NCI-H1694 treated with DMSO at 0.1 percent for 48 hours (cell line): ENCODE measurements at places on chromosomes 12 and 14.

- no peak for DNase-seq
These were observed 29.1 kb upstream of the SYT1 start for GRCh38 chr12:78835493-78835892.

DNA sequence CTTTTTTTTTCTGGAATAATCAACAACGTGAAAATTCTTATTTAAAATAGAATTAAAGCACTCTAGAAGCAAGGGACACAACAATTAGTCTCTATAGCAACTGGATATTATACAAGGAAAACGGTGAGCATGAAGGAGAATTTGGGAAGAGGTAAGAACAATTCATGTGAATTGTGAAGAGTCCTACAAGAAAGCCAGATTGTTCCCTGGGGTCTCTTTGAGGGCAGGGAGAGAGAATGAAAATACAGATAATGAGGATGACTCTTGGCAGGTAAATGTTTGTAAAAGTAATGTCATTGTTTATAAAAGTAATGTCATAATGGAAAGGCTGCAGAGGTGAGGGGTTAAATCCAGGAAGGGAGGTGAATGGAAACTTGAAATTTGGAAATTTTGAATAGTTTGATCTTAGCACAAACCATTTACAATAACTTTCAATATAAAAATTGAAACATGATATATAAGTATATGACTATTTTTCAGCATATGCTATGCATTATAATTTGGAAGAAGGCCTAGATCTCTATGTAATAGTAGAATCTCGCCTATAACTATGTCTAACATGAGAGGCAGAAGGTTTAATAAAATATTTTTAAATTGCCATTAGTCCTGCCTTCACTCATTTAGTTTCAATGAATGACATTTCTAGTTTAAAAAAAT, 378.8 kb upstream of the DCN start:
- DNase-seq, result no peak

GRCh38 chr12:118035190-118036041, 18.9 kb downstream of the RFC5 start:
- DNase-seq, result no peak

GRCh38 chr12:124605883-124606774, 38.7 kb upstream of the NCOR2 start:
- DNase-seq, result no peak

- no peak for DNase-seq
These were observed 45.8 kb upstream of the PTCSC3 start for GRCh38 chr14:36222337-36222736.

GRCh38 chr12:124862768-124863415, 772 bp downstream of the SCARB1 start:
- no peak for DNase-seq

GRCh38 chr12:6333566-6333965, 8.3 kb downstream of the TNFRSF1A start:
- no peak for DNase-seq

DNA sequence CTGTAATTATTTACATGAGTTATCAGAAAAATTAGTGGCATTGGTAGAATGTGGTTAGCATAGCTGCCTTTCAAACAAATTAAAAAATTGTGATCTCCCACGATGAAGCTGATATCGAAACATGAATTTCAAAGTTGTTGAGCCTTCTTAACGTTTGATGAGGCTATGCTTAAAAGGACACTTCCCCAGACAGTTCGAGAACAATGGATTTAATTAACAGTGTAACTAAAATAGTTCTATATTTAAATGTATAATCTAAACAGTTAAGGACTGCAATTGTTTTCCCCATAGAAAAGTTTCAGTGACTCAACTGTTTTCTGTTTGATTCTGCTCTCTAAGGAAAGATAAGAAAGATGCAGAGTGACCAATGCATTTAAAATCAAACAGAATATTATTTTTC, 1.6 kb downstream of the CLEC2B start:
- no peak for DNase-seq

GRCh38 chr12:121579190-121579791, 1.5 kb downstream of the KDM2B start:
- no peak for DNase-seq

- DNase-seq, result peak; percentile 99
These were observed 96.3 kb downstream of the GALC start for GRCh38 chr14:87896393-87897380.

DNA sequence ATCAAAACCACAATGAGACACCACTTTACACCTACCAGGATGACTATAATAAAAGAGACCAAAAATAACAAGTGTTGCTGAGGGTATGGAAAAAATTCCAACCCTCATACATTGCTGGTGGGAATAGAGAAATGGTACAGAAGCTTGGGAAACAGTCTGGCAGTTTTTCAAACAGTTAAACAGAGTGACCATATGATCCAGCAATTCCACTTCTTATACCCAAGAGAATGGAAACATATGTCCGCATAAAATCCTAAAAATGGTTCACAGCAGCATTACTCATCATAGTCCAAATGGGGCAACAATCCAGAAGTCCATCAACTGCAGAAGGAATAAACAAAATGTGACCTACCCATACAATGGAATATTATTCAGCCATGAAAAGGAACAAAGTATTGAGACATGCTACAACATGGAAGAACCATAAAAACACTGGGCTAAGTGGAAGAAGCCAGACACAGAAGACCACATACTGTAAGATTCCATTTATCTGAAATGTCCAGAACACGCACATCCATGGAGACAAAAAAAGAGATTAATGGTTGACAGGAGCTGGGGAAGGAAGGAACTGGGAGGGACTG, 44.5 kb downstream of the CHGA start:
- DNase-seq, result no peak

GRCh38 chr14:101480747-101481530, 80.4 kb upstream of the DIO3 start:
- no peak for DNase-seq

GRCh38 chr12:52587563-52587962, 13.7 kb downstream of the KRT72 start:
- no peak for DNase-seq

DNA sequence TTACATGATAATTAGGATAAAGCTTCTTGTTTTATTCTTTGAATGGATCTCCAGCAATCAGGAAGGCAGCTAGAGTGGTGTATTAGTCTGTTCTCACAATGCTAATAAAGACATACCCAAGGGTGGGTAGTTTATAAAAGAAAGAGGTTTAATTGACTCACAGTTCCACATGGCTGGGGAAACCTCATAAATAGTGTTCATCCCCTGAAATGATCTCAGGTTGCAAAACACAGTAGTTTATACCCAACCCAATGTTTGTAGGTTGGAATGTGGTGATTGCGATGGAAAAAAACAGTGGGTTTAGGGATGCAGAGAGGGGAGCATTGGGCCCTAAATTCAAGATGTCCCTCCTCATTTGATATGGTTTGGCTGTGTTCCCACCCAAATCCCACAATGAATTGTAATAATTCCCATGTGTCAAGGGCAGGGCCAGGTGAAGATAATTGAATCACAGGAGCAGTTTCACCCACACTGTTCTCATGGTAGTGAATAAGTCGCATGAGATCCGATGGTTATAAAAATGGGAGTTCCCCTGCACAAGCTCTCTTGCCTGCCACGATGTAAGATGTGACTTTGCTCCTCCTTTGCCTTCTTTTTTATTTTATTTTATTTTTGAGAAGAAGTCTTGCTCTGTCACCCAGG, 11.5 kb downstream of the MUCL1 start:
- no peak for DNase-seq

DNA sequence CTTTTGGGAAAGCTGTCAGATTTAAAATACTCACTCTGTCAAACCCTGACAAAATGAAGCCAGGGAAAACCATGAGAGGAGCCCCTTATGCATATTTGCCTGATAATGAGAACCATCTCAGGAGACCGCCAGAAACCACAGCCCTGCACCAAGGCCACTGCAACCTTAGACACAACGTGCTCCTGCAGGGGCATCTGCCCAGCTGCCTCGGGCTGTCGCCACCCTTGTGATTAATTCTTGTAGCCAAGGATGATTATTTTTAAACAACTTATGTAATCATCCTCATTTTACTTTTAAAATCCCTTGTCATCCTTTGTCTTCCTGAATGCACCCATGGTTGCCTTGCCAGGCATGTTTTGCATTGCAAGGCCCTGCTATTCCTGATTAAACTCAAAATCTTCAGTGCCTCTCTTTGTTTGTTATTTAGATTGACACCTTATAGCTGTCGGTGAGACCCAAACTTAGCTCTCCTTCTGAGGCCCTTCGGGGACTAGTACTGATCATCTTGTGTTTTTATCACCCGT, 766.4 kb upstream of the TMEM132C start:
- no peak for DNase-seq

- DNase-seq, result no peak
These were observed 30.3 kb downstream of the CCDC88C start for GRCh38 chr14:91387169-91387835.

GRCh38 chr12:12822886-12823285, 9.7 kb downstream of the DDX47 start:
- no peak for DNase-seq

DNA sequence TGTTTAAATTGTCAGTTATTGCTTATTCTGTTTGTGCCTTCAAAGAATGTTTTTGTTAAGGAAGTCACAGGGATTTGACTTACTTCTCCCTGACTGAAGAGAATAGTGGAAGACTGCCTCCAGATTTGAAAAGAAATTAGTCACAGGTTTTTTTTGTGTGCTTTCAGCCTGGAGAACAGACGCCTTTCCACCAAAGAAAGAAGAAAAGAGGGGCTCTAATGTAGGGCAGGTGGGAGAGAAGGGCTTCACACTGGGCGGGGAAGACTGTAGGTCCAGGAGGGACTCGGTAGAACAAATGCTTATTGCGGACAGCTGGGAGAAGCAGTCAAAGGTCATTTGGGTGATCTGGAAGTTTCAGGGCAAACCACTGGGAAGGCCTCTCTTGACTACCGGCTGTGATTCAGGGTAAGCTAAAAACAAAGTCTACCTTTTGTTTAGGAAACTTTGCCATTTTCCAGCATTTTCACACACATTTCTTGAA, 76.8 kb downstream of the SAMD4A start:
- no peak for DNase-seq
